ENCODE measurements at places on chromosomes 1 and 21.

- DNase-seq, result no peak
Measured at GRCh38 chr1:33162141-33162540, 19.7 kb downstream of the TRIM62 start.

DNA sequence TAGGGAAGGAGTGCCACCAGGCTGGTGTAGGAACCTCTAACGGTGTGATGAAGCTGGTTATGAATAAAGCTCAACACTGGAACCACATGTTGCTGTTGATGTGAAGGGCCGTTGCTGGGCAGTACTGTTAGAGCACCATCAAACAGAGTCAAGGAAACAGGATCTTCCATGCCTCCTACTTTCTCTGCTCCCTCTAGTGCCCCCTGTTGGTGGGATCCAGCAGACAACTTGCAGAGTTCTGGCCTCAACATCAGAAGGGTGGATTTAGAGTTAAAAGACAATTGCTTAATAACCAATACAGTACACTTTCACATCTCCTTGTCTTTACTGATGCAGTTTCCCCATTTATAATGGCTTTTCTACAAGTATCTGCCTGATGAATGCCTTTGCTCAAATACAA lies 336.4 kb downstream of the NTNG1 start:
- no peak for DNase-seq

DNA sequence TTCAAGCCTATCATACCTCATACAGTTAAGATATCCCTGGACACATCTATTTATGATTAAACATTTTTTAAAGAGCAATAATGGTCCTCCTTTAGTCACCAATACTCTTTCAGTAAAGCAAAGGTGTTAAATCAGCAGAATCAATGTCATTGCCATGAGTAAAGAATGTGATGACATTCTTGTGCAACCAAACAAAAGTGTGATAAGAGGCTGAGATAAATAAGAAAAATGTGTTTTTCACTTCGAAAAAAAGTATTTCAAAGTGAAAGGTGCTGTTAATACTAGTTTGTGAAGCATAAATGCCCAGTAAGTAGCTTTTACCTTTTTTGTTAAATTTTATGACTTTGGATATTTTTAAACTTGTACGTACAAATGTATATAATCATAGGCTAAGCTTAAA lies 8.4 kb downstream of the SLC44A5 start:
- DNase-seq, result no peak

DNA sequence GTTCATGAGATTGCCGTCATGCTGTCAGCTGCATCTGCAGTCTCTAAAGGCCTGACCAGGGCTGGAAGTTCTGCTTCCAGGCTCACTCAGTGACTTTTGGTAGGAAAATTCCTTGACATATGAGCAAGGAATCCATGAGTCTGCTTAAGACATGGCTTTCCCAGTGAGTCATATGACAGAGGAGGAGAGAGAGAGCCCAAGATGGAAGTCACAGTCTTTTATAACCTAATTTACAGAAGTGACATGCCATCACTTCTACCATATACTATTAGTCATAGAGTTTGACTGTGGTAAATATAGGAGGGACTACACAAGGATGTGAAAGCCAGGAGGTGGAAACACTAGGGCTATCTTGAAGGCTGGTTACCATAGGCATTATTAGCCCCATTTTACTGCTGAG lies 115.2 kb downstream of the ROR1 start:
- DNase-seq, result no peak

GRCh38 chr21:19237608-19238007 lies 834.0 kb upstream of the TMPRSS15 start:
- DNase-seq, result no peak

GRCh38 chr1:52604063-52604770 lies 2.0 kb downstream of the GPX7 start:
- DNase-seq, result no peak

DNA sequence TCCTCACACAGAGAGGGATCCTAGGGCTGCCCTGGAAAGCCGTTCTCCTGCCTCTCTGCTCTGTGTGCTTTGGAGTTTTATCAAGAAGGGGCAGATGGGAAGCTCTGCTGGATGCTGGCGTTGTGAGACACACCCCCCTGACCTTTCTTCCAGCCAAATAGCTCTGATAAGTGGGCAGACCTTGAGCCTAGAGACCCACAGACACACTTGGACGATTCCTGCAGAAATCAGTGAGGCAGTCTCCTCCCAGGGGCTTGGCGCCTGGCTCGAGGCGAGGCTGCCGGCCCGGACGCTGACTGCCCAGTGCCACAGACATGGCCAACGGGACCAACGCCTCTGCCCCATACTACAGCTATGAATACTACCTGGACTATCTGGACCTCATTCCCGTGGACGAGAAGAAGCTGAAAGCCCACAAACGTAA lies at the start of gene MRAP:
Gene MRAP (plus strand): TSS at position 198 of the 424 bp plus-strand sequence. CDS start 117 bp downstream, at position 315.
- no peak for DNase-seq

DNA sequence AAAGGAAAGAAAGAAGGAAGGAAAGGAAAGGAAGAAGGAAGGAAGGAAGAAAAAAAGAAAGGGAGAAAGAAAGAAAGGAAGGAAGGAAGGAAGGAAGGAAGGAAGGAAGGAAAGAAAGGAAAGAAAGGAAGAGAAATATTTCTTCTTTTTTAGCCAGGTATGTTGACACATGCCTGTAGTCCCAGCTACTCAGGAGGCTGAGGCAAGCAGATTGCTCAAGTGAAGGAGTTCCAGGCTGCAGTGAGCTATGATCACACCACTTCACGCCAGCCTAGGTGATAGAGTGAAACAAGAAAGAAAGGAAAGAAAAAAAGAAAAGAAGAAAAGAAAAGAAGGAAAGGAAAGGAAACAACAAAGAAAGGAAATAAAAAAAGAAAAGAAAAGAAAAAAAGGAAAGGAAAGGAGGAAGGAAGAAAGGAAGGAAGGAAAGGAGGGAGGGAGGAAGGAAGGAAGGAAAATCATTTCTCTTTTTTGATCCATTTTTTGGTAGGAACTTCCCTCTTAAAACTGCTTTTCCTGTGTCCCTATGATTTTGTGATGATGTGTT lies 5.8 kb upstream of the ZMYM1 start:
- DNase-seq, result no peak

DNA sequence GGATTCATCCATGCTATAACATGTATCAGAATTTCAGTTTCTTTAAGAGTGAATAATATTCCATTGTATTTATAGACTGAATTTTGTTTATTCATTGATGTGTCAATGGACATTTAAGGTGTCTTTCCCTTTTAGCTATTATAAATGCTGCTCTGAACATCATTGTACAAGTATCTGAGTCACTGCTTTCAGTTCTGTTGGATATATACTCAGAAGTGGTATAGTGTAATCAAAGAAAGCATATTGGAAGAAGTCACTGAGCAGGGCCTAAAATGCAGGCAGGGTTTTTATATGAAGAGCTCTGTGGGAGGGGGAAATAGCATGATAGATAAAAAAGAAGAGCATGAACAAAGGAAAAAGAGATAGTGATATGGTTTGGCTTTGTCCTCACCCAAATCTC lies 22.5 kb downstream of the TYW3 start:
- DNase-seq, result no peak

DNA sequence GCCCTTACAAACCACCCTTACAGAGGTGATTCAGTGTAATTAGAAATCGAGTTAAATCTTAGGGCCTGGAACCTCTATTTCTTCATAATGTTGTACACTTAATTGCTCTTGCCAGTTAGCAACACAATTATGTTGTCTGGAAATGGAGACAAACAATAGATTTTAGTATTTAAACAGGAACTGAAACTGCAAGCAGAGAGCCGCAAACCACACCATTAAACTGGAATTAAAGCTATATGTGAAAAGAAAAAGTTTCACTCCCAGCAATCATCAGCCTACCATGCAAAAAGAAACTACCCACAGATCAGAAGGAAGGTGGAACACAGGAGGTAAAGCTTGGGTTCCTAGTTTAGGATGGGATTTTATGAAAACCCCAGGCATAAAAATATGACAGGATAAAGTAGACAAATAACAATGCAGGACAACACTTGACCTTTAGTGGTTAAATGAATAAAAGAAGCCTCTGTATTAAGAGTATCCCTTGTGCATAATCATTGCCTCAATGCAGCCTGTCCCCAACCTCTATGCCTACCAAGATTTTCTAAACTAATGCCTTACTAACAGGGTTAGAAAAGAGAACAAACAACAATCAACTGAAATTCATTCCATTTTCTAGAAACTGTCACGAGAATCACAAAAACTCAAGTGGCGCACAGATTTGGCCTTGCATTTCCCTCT lies 304.3 kb upstream of the ESRRG start:
- DNase-seq, result no peak

All from effector CD4-positive, alpha-beta T cell (primary cell).